ENCODE measurements at places on chromosomes 7 and 10. TPM values are rescaled to one million over a fixed set of nuclear protein-coding genes. Genes with fewer than 3 reads are reported as not detected.

ZNF239 gene
- 9.1 TPM for total RNA-seq

GRCh38 chr7:74280985-74281384, 8.2 kb upstream of the CLIP2 start:
- H3K27ac ChIP-seq: no peak overlapping the region
- no peak for DNase-seq
- no peaks in the 10 kb centered on the region for H3K36me3 ChIP-seq
- H3K4me1 ChIP-seq: no peaks in the 10 kb centered on the region
- H3K27me3 ChIP-seq: no peaks in the 10 kb centered on the region

HSPA12A gene
- 23.6 TPM for total RNA-seq

- no peaks in the 10 kb centered on the region for H3K36me3 ChIP-seq
- H3K4me3 ChIP-seq: no peak overlapping the region
- H3K27me3 ChIP-seq: no peaks in the 10 kb centered on the region
- DNase-seq: no peak
- no peaks in the 10 kb centered on the region for H3K4me1 ChIP-seq
- no peak overlapping the region for H3K27ac ChIP-seq
Observed at GRCh38 chr10:34722404-34722803, 92.7 kb downstream of the PARD3 start.

DNA sequence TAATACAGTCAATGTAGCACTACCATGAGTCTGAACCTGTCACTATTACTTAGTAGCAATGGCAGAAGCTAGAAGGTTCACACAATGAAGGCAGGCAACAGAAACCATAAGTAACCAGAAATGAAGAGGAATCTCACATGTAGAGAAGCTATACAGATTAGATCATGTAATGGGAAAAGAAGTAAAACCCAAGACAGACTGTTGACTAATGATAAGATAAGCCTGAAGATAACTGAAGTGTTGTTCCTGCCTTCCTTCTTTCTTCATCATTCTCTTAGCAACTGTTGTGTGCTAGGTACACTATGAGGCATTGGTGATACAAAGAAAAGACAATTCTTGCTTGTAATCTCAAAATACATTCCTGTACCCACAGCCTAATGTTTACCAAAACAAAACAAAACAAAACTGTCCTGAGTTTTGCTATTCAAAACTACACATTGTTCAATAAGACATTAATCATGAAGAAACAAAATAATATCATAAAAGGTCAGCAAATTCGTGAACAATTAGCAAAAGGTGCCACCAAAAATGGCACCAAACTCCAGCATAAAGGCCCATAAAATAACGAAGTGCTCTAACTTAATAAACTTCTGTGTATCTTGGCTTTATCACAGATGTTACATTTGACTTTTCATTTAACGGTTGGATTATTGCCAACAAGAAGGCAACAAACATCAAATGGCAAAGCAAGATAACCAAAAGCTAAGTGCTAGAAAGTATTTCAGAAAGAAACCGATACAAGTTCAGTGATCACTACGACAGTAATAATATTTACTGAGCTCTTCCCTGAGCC, 27.1 kb downstream of the ZNF800 start:
- no peaks in the 10 kb centered on the region for H3K4me1 ChIP-seq
- no peaks in the 10 kb centered on the region for H3K36me3 ChIP-seq
- DNase-seq: no peak

UMAD1 gene
- total RNA-seq: 17.7 TPM

GRCh38 chr10:80664071-80664680, 126.5 kb downstream of the SH2D4B start:
- H3K36me3 ChIP-seq: no peaks in the 10 kb centered on the region
- peak; percentile 83 for DNase-seq
- peaks cover 4% of the 10 kb centered on the region for H3K27me3 ChIP-seq

OR6B1 gene
- total RNA-seq: not detected

WBP1L gene
- total RNA-seq: 143 TPM

- no peak overlapping the region for H3K27ac ChIP-seq
- DNase-seq: no peak
- no peak overlapping the region for H3K4me3 ChIP-seq
- H3K4me1 ChIP-seq: no peaks in the 10 kb centered on the region
- H3K27me3 ChIP-seq: no peaks in the 10 kb centered on the region
- no peaks in the 10 kb centered on the region for H3K36me3 ChIP-seq
Observed at GRCh38 chr10:127934383-127934782, 27.5 kb downstream of the PTPRE start.

DNA sequence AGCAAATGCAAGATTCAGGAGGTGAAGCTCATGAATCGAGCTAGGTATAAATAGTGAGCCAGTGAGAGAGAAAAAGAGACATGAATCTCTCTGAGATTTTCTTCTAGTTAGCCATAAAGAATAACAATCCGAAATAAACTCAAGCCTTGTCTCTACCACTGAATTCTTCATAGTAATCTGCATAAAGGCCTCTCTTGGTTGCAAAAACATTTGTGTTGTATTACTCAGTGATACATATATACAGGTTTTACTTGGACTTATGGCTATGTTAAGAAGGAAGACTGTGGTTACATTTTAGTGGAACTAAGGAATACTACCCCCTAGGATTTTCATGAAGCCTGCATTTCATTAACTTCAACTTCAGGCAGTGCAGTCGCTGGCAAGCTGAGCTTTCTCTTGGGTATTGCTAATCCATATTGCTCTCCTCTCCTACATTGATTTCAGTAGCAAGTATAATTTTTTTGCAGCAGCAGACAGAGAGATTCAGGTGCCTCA, 72.7 kb upstream of the TRIL start:
- no peaks in the 10 kb centered on the region for H3K36me3 ChIP-seq
- no peak overlapping the region for H3K27ac ChIP-seq
- H3K4me3 ChIP-seq: no peak overlapping the region
- no peak for DNase-seq
- H3K4me1 ChIP-seq: no peaks in the 10 kb centered on the region
- H3K27me3 ChIP-seq: no peaks in the 10 kb centered on the region

EEPD1 gene
- total RNA-seq: 6.4 TPM

- DNase-seq: no peak
- no peaks in the 10 kb centered on the region for H3K36me3 ChIP-seq
- H3K4me3 ChIP-seq: peak overlapping the region; percentile 11
- H3K4me1 ChIP-seq: no peaks in the 10 kb centered on the region
- H3K27me3 ChIP-seq: no peaks in the 10 kb centered on the region
- H3K27ac ChIP-seq: peak overlapping the region; percentile 66
Observed at GRCh38 chr10:71359364-71360046, 37.2 kb upstream of the CDH23 start.

GRCh38 chr7:12703881-12704280, 16.4 kb downstream of the ARL4A start:
- no peak for DNase-seq
- no peak overlapping the region for H3K4me3 ChIP-seq
- H3K27me3 ChIP-seq: no peaks in the 10 kb centered on the region
- H3K4me1 ChIP-seq: no peaks in the 10 kb centered on the region

DNA sequence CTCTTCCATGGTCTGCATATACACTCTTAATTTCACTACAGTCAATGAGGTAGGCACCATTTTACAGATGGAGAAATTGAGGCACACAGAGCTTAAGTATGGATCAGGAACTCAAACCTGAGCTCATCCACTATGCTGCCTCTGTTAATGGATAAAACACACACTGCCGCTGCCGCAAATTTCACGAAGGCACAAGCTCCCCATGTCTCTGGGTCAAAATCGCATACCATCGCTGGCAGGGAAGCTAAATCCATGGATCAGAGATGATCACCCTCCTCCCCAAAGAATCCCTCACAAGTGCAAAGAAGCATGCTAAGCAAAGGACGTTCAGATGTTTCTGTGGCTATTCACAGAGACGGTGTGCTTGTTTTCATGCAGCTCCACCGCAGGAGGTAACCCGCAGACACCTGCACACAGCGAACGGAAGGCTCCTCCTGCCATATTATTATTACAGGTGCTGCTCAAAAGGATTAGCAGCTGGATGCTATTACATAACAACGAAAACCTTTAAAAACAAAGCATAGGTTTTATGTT, 109.3 kb downstream of the UBE2H start:
- no peak overlapping the region for H3K4me3 ChIP-seq
- H3K27me3 ChIP-seq: no peaks in the 10 kb centered on the region
- no peaks in the 10 kb centered on the region for H3K36me3 ChIP-seq

GRCh38 chr10:7436490-7437100, 25.8 kb upstream of the SFMBT2 start:
- no peak overlapping the region for H3K4me3 ChIP-seq
- no peak for DNase-seq
- no peaks in the 10 kb centered on the region for H3K27me3 ChIP-seq
- H3K36me3 ChIP-seq: no peaks in the 10 kb centered on the region

HMX3 gene
- not detected for total RNA-seq

AZGP1 gene
- 40.0 TPM for total RNA-seq

DNA sequence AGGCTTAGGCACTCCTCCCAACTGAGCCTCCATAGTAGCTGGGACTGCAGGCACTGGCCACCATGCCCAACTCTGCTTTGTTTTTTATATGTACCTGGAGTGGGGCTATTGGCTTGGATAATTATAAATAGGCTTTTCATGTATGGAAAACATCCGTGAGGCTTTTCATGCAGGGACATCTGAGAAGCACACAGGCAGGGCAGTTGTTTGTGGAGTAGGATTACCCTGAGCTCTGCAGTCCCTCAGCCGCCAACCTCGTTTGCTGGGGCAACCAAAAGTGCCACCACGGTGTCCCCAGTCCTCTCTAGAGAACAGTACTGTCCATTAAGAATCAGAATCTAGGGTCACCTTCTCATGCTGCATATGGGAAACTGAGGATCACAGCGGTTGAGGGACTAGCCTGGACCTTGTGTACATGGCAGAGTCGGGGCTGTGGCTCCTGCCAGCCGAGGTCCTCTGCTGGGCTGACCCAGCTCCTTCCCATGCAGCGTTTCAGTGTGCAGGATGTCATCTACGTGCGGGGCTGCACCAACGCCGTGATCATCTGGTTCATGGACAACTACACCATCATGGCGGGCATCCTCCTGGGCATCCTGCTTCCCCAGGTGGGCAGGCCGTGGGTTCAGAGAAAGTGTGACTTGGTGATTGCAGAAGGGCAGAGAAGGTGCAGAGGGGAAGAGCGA, 54.5 kb downstream of the TSPAN15 start:
- no peaks in the 10 kb centered on the region for H3K36me3 ChIP-seq
- no peaks in the 10 kb centered on the region for H3K4me1 ChIP-seq
- H3K27me3 ChIP-seq: no peaks in the 10 kb centered on the region
- H3K27ac ChIP-seq: no peak overlapping the region

DNA sequence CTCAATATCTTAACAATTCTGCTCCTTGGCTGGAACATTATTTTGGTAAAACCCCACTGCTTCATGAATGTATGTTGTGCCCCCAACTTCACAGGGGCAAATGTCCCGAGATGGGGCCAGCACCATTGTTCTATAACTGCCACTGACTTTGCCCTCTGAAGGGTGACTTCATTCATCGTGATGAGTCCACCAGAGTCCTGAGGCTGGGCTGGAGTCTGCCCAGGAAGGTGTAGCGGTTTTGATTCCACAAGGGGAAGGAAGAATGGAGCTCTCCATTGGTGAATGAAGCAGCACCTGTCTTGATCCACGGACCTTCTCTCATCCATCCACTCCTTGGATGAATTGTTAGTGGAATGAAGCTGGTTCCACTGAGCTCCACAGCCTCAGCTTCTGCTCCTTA, 18.4 kb downstream of the AKR1B1 start:
- no peaks in the 10 kb centered on the region for H3K4me1 ChIP-seq
- H3K27ac ChIP-seq: no peak overlapping the region
- no peak overlapping the region for H3K4me3 ChIP-seq
- H3K27me3 ChIP-seq: no peaks in the 10 kb centered on the region
- no peak for DNase-seq

- no peak overlapping the region for H3K27ac ChIP-seq
- H3K27me3 ChIP-seq: no peaks in the 10 kb centered on the region
- no peak for DNase-seq
Observed at GRCh38 chr7:46191776-46192175, 270.7 kb upstream of the IGFBP3 start.

INHBA gene
- total RNA-seq: 0.64 TPM

IPMK gene
- 7.5 TPM for total RNA-seq

All from breast epithelium (tissue), 4 donors.